Activated CD4-positive, alpha-beta T cell treated with anti-CD3 and anti-CD28 coated beads for 1 hour (primary cell): ENCODE measurements at places on chromosomes 3 and 15.

- no peak for DNase-seq
These were observed 90.2 kb downstream of the RFTN1 start for GRCh38 chr3:16423298-16423697.

DNA sequence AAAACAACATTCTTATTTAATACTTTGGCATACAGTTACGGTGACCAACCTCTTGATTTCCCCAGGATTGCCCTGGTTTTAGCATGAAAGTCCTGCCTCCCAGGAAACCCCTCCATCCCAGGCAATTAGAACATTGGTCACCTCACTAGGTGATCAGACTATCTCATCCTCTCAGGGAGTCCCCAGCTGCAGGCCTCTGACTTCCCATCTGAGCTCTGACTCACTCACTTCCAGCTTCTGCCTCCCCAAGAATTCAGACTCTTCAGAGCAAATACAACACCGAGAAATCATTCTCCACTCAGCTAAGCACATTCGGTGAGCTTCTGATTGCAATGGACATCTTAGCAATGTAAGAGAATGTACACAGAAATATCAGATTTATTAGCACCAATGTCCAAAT is 92.4 kb upstream of the HES1 start:
- DNase-seq = no peak

- no peak for DNase-seq
These were observed 97.8 kb downstream of the AQP9 start for GRCh38 chr15:58235961-58236360.

GRCh38 chr3:138938877-138939560 is 7.9 kb downstream of the FOXL2 start:
- no peak for DNase-seq

DNA sequence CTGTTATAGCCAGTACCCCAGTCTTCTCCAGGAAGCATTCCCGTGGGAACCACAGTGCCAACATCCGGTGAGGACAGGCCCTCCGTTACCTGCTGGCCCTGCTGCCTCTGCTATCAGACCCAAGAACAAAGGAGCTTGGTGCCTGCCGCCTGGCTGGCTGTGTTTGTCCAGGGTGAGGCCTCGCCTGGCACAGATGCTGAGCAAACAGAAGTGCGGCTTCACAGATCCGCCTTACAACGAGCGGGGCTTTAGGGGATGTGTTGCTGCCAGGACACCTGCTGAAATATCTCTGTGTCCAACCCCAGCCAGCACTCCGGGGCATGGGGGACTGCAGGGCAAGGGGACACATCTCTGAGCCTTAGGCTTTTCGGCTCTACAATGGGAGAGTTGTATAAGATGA is 2.2 kb upstream of the EPHB3 start:
- DNase-seq = no peak

DNA sequence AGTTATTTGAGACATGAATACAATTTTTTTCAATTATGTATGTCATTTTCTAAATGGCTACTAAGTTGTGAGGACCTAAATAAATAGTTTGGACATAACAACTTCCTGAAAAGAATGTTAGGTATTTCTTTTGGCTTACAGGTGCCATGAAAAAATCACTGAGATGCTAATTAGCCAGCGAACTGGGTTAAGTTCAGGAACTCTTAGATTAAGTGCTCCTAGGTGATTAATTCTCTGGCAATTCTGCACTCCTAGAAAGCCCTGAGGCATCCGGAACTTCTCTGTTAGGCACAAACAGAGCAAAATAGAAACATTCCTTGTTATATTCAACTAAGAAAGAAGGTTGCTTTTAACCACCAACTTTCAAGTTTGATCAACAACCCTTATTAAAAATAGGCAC is 192.3 kb downstream of the STAG1 start:
- DNase-seq = no peak

GRCh38 chr3:111763001-111763471 is 96.0 kb upstream of the PHLDB2 start:
- DNase-seq = no peak

DNA sequence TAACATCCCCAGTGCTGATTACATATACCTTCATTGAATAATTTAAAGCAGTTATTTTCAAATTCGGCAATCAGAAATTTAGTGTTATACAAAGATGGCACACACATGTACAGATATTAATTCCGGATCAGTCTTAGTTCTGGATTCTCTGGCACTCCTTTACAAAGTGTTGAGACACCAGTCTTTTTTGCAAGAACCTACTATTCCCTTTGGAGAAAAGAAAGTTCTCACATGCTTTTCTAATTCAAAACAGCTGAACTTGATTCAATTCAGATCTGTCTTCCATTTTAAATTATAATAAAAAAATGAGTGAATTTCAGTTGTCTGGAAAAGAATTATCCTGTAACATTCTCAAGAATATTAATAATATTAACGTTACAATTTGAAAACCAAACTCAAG is 20.4 kb downstream of the CCDC191 start:
- no peak for DNase-seq

- no peak for DNase-seq
These were observed 10.1 kb downstream of the ITGA11 start for GRCh38 chr15:68421798-68422402.

- no peak for DNase-seq
These were observed 4.4 kb downstream of the DALRD3 start for GRCh38 chr3:49013738-49014660.

DNA sequence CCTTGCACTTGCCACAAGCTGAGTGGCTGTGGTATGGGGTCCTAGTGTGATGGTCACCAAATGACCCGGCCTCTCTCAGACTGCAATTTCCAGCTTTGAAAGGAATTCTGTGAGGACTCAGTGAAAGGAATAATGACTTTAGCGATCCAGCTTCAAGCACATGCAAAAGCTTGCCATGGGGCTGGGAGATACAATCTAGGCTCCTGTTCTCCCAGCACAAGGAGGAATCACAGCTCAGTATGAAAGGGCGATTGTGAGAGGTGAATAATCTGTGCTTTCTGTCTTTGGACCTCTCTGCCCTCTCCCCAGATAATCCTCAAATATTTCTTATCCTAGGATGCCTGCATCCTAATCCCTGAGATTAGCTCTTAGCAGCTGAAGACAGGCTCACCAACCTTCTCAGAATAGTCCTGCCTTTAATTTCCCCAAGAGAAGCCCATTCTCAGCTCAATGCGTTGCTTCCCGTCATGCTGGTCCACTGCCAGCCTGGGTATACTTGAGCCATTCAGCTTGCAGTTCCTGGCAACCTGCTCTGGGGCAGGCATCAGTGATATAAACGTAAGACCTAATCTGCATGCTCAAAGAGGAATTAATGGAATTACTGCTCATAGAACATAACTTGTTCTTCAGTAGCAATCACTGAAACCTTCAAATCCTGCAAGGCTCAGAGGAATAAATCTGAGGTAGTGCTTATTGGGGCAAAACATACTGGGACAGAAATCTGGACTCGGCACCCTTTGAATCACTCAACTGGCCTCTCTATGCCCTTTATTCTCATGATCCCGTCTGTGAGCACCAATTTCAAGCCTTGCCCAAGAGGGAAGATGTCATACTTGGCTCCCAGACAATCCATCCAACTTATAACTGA is 15.1 kb downstream of the TLNRD1 start:
- no peak for DNase-seq

- no peak for DNase-seq
These were observed 19.2 kb downstream of the DENND4A start for GRCh38 chr15:65772930-65773329.

GRCh38 chr15:48992545-48992944 is 28.8 kb upstream of the SHC4 start:
- no peak for DNase-seq

GRCh38 chr3:33385423-33385822 is 54.8 kb downstream of the UBP1 start:
- no peak for DNase-seq

GRCh38 chr3:153273217-153273616 is 111.2 kb downstream of the RAP2B start:
- no peak for DNase-seq

DNA sequence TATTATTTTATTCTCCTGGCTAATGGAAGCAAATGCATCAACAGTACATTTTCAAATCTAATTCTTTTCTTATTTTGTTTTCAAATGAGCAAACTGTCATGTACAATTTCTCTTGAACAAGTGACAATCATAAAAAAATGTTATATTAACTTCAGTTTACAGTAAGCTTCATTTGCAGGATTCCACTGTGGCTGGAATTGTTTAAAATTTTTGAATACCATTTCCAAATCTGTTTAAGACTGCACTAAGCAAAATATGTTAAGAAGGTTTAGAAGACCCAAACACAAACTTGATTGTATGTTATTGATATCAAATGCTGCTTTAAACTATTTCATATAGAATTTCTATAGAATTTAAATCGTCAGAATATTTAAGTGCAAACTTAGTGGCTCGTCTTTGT is 92.8 kb downstream of the ZNF280D start:
- no peak for DNase-seq

GRCh38 chr3:129617381-129618185 is 11.1 kb upstream of the PLXND1 start:
- DNase-seq = no peak

GRCh38 chr15:75195766-75196241 is 5.9 kb upstream of the C15orf39 start:
- no peak for DNase-seq

DNA sequence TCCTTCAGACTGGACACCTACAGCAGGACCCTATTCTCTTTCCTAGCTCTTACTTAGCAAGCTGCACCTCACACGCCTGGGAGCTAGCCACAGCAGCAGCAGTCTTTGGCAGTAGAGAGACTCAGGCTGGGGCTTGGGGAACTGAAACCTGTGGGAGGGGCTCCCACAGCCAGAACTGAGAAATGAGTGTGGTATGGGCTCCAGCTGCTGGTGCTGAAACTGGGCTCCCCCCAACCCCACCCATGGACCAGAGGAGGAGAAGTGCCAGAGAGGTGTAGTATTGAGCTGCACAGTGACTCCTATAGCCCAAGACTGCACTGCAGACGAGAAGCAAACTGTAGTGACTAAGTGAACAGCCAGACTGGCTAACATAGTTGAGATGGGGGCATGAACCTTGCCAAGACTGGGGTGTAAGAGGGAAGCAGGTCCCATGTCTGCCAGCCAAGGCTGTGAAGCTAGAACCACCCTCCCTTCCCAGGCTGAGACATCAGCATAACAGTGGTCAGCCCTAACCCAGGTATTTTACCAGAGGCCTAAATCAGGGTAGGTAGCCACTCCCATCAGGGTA is 62.5 kb downstream of the MYO5A start:
- no peak for DNase-seq

GRCh38 chr3:57041674-57042073 is 18.8 kb upstream of the SPATA12 start:
- DNase-seq = no peak

DNA sequence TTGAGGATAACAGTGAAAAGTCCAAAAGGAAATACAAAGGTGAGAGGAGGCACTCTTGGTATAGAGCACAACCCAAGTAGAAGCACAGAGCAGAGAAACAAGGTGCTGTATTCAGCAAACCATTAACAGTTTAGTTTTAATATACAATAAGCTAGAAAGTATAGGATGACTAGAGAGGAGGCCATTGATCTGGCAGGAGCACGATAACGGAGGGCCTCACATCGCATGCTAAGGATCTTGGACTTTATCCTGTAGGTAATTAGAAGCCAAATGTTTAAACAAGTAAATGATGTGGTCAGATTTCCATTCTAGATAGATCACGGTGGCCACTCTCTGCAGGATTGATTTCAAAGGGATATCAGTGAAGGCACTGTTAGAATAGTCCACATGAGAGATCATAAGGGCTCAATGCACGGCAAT is 935.0 kb downstream of the ROBO1 start:
- DNase-seq = no peak

DNA sequence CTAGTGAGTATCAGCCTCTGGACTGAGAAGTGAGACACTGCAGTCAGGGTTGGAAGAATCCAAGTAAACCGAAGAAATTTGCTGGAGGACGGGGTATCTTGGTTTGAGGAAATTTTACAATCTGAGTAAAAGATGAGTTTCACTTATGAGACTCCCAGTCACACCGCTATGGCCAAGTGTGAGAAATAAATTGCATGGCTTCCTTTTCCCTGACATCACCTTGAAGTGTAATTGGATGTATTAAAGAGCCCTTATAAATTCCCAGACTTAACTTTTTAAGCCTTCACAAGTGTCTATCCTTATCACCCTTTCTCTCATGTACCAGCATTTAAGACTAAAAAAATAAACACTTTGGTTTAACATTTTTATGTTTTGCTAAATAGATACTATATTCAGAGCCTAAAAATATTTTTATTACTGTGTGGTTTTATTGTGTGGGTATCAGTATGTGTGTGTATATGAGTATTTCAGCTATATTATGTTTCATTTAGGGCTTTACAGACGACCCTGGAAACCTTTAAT is 23.8 kb downstream of the USP3 start:
- no peak for DNase-seq

- no peak for DNase-seq
These were observed 33.4 kb downstream of the LRRFIP2 start for GRCh38 chr3:37140899-37141541.

GRCh38 chr15:74616366-74616939 is 817 bp downstream of the CLK3 start:
- peak; percentile 51 for DNase-seq

DNA sequence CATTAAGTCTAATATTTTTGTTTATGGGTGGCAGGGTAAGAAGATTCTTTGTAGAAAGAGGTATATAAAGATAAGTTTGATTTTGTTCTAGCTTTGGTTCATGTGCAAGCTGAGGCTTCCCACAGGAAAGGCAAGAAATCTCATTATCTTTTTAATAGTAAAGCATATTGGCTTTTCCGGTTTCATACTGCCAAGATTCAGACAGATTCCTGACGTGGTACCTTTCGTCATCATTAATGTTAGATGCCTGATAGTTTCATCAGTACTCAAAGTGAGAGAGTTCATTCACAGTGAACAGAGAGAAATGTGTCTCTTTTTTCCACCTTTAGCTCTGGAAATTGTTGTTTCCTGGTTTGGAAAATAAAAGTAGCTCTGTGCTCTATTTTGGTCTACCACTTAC is 16.5 kb downstream of the TPM1 start:
- DNase-seq = no peak

DNA sequence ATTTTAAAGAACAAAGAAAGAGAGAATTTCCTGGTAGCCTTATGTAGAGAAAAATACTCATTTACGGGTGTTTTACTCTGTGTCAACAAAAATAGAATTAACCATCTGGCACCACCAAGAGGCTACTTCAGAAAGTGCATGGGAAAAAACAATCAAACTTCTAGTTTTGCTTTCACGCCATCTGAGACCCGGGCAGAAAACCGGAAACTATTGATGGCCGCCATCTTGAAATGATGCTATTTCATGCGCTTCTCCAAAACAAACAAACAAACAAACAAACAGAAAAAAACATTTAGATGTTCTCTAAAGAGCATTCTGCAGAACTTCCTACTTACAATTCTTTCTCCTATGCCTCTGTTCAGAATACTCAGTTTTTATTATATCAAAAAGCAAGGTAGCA is 49.4 kb upstream of the SYNPR start:
- no peak for DNase-seq
